ENCODE measurements at places on chromosomes 13 and 19.

GRCh38 chr13:106233134-106233735 lies 302.2 kb downstream of the EFNB2 start:
- no peak for DNase-seq

DNA sequence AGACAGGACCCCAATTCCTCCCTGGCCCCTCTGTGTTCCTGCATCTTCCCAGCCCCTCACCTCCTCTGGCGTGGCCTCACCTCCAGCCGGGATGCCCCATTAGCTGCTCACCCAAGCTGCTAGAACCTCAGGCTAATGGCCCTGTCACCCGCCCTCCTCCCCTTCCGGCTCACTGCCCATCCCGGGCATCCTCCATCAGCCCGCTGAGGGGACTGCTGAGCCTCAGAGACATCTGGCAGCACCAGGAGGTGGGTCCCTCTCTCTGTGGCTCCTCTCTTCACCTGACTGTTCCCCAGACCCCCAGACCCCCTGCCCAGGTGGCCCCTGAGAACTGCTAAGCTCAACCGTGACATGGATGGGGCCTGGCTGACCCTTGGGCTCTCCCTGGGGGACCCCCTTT lies 2.9 kb downstream of the FFAR1 start:
- DNase-seq: no peak

DNA sequence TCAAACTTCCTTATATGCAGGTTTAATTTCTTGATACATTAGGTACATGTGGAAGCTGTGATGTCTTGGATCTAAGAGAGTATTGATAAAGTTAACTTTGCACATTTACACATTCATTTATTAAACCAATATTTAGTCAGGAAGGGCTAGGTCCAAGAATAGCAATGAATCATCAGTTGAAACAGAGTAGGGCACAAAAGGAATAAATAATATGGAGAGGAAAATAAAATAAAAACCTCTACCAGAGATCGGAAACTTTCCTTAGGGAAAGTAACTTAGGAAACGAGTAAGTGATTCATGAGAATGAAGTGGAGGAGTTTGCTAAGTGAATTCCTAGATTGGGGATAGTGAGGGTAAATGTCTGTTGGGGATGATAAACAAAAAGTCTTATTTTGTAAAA lies 259.4 kb upstream of the DACH1 start:
- no peak for DNase-seq

DNA sequence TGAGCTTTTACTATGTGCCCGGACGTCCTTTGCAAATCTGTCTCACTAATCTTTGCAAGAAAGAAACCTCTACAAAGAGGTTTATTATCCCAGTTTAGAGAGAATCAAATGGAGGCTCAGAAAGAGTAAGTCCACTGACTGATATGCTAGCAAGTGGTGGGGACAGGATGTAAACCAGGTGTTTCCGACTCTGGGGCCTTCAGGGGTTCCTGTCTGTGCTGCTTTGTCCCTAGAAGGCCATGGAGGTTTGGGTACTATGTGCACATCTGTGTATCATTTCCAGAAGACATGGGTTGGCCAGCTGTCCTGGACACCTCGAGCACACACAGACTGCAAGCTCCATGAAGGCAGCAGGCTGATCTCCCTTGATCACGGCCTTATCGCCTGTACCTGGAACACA lies 1.2 kb upstream of the KPTN start:
- DNase-seq: no peak

DNA sequence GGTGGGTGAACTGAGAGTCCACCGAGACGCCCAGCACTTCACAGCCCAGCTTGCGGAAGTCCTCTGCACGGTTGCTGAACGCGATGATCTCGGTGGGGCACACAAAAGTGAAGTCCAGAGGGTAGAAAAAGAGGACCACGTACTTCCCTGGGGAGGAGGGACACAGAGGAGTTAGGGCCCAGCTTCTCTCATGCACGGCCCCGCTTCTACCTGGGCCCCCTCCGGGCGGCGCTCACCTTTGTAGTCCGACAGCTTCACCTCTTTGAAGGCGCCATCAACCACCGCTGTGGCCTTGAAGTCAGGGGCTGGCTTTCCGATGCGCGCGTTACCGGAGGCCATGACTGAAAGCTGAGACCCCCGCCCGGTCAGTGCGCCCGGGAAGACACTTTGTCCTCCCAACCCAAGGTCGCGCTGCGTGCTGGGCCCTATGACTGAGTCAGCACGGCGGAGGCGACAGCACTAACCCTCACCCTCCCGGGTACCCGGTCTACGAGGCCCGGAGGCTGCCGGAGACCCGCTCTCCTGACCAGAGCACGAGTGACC lies 606 bp downstream of the PRDX2 start:
- DNase-seq: no peak

DNA sequence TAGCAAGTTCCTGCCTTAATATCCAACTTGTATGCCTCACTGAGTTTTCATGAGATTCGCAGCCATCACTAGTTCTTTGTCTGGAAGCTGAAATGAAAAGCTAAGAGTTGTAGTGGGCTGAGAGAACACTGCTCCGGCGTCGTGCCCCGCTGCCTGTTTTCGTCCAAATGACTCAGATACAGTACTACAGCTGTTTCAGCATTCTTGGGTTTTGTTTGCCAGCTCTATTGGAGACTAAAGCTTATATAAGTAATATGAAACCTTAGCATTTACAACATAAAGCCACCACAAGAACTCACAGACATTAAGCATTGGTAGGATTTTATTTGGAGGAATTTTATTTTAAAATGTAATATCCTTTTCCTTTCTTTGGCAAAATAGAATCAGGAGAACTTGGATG lies 299.7 kb downstream of the DLEU7 start:
- DNase-seq: no peak

DNA sequence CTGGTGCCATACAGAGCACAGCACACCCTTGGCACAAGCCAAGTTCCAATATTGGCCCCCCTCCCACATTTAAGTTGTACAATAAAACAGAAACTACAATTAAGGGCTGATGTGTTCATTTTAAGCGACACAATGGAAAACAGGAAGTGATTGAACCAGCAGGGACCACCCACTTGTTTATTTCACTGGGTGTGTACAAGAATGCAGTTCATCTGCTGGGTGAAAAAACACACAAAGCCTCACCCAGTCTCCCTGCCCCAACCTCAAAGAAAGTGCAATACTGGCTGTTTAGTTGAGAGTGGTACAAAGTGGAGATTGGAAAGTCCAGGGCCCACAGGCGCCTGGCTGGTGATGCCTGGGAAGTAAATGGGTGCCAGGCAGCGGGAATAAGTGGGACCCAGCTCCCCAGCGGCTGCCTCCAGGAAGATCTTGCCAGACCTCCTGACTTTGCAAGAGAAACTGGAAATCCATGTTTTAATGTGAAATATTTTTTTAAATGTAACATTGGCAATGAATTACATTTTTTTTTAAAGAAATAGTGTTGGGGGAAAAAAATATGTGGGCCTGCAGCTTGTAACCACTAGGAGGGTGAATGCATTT lies 322.1 kb downstream of the ZNF536 start:
- DNase-seq: no peak

- no peak for DNase-seq
Observed at GRCh38 chr13:26920614-26921355, 160.2 kb upstream of the GPR12 start.

DNA sequence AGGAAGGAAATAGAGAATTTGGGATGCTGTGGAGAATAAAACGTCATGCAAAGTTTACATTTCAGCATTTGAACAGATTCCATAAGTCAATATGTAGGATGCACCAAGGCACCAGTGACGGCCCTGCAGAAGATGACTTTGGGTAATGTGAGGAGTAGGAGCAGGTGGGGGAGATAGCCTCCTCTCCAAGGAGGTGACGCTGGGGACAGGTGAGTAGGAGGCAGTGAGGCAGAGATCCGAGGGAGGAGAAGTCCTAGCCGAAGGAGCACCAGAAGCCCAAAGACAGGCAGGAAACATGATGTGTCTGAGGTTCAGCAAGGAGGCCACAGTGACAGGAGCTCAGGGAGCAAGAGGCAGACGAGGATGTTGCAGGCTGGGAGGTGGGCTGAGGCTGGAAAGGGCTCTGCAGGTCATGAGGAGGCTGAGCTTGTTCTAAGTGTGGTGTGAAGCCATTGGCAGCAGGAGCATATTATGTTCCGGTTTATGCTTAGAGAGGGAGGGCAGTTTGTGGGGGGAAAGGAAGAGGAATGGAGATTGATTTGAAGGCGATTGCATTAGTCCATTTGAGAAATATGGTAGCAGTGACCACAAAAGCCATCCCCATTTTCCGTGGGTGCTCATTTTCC lies 55.7 kb upstream of the C1QTNF9 start:
- DNase-seq: no peak

DNA sequence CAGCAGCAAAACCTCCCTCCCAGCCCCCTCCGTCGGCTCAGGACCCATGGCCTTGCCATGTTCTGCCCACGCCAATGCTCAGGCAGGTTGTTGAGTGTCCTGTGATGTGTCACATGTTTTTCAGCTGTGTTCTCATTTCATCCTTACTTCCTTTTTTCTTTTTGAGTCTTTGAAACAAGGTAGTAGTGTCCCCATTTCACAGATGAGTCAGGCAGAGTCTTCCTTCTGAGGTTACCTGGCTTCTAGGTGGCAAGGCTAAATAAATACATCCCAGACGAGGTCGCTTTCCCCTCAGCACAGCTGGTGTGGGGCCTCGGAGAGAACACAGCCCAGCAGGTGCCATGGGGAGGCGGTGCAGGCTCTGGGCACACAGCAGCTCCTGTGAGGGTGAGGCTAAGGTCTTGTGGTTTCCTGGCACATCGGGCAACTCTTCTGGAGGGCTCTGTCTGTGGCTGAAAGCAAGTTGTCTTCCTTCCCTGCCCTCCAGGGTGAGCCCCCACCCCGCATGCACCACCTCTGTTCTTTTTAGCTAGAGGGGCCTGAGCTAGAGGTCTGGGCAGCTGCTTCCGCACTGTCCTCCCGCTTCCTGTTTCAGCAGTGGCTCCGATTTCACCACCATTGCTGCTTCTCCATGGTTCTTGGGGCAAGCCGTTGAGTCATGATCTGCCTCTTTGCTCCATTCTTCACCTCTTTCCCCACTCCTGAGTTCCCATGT lies 15.1 kb downstream of the PRAM1 start:
- DNase-seq: no peak

DNA sequence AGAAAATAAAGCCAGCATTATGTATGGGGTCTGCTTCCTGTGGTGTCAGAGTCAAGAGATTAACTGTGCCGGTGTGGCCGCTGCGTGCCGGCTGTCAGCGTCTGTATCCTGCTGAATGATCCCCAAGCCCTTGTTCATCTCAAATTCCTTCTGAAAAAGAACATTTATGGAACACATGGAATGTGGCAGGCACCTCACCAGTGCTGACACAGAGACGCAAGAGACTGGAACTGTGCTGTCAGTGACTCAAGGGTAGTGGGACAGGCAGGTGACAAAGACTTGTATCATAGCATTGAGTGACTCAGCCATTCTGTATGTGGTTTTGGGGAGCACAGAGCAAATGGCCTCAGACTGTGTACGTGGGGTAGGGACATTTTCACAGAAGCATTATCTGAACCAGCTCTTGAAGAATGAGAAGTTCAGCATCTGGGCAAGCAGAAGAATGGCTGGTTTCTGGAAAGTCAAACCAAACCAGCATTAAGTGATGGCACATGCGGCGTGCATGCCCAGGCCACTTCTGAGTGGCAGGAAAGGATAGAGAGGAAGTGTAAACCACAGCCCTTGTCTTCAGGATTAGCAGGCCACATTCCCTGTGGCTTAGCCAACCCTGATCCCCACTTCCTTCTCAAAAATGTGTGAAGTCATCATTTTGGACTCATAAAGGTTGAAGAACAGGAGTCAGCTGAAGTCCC lies 54.0 kb upstream of the IRS2 start:
- peak; percentile 62 for DNase-seq

DNA sequence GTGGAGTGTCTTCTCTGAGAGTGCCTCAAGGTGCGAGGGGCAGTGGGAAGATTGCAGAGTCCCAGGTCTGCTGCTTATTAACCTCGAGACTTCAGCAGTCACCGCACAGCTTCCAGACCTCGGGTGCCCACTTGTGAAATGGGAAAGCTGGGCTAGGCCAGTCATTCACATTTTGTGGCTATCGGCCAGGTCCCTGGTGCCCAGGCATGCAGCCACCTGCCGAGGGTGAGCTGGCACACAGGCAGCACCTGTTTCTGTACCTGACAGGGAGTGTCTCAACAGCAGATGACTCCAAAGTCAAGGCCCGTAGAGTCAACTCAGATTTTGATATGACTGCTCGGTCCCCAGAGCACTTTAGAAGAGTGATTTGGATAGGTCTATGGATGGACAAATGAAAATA lies 21.9 kb downstream of the UQCRFS1 start:
- no peak for DNase-seq

GRCh38 chr13:43134868-43135267 lies 111.5 kb downstream of the DNAJC15 start:
- no peak for DNase-seq

DNA sequence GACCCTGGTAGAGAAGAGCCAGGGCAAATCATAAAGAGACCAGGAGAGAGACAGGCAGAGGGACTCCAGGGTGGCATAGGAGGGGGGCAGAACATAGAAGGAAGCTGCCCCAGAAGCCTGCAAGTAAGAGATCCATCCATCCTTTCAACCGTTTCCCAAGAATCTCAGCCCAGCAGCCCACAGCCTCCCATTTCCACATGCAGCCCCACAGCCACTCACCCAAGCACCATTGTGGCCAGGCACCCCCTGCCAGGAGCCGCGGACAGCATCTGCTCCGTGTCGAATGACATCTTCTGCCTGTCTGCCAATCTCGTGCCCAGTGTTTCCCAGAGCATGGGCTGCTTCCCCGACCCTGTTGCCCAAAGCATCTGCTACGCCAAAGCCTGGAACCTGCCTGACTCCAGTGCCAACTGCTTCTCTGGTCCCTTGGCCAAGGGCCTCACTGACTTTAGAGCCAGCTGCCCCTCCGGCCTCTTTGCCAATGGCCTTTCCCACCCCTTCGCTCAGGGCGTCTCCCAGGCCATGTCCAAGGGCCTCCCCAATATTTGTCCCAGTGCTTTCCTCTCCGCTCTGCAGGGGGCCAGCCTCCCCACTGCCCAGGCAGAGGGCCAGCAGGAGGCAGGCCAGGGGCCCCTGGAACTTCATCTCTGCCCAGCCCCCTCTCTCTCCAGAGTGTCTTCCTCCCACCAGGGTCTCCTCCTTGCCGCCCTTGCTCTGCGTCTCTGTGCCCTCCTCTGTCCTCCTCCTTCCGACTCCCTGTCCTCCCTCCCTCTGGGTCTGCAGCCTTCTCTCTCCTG lies 420 bp downstream of the DMKN start:
- DNase-seq: no peak

GRCh38 chr19:18852648-18853047 lies 20.9 kb downstream of the UPF1 start:
- DNase-seq: no peak

Measured in COLO829 (cell line).